Stimulated activated CD8-positive, alpha-beta memory T cell treated with anti-CD3 and anti-CD28 coated beads, Interleukin-4, amount 100 ng/mL, for 24 hours (primary cell): ENCODE measurements at places on chromosomes 1 and 21.

DNA sequence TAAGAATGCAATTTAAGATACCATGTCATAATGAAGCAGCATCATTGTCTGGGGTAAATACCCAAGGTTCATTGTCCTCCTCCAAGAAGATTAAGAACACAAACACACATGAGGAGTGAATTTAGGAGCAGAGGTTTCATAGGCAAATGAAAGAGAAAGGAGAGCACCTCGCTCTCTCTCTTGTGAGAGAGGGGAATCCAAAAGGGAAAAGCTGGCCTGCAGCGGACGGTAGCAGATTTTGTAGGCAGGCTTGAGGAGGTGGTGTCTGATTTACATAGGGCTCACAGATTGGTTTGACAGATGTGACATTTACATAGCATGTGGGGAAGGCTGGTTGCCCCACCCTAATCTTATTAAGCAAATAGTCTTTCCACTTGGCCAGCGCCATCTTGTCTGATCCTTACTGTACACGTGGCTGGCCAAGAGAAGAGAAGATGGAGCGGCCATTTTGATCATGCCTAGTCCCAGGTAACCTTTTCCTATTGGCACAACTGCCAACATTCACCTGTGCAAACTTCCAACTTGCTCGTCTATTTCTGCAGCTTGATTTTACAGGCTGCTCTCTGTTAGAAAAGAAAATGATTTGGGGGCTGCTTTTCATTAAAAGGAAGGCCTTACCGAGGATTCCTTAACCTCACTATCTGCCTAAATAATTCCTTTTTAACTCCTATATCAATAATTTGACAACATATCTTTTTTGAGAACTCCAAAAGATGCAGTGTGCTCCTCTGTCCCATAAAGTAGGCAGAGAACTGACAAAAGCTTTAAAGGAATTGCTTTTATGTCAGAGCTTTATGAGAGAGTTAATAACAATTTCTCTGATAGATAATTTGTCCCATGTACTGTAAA, 16.0 kb upstream of the LRRC7 start:
- no peak for DNase-seq

- no peak for DNase-seq
These were observed 5.6 kb upstream of the MAN1C1 start for GRCh38 chr1:25610822-25611630.

- no peak for DNase-seq
These were observed 119.2 kb downstream of the GALNT2 start for GRCh38 chr1:230186003-230186863.

DNA sequence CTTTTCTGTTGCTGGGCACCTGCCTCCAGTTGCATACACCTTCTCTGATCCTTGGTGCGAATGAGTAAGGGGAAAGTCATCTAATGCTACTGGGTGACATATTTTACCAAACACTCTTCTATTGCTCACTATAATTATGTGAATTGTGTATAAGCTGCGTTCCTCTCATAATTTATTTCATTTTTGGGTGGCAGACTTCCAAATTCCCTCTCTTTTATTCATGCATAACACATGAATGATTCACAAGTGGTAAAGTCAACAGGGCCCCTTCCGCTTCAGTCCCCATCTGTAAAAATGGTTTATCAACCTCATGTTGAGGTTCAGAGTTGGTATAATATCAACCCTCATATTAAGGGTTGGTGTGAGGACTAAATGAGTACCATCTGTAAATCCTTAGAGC, 3.2 kb upstream of the QSOX1 start:
- DNase-seq = no peak

- no peak for DNase-seq
These were observed 7.0 kb downstream of the ATP13A2 start for GRCh38 chr1:17004466-17005364.

GRCh38 chr1:167369175-167369574, 148.5 kb downstream of the POU2F1 start:
- DNase-seq = no peak

- DNase-seq = no peak
These were observed 91.2 kb upstream of the KCTD3 start for GRCh38 chr1:215475796-215476481.

GRCh38 chr1:154349121-154349520, 23.8 kb downstream of the ATP8B2 start:
- no peak for DNase-seq
